AG04450 (cell line): ENCODE measurements at places on chromosomes 5 and 9.
A peak's percentile ranks its signal among the peaks of the same experiment; 100 is the strongest.

DNA sequence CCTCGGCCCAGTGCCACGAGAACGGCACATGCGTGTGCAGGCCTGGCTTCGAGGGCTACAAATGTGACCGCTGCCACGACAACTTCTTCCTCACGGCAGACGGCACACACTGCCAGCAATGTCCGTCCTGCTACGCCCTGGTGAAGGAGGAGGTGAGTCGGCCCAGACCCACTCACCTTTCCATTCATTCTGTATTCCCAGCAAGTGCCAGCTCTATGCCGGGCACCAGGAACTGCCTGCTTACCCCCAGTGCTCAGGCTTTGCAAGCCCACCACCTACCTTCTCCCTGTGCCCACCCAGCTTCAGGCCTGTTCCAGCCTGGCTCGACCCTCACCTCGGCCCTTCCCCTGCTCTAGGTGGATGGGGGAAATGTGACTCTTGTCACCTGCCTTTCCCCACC is 26.6 kb upstream of the AIF1L start:
- no peak for DNase-seq

- no peak for DNase-seq
These were observed 183.0 kb upstream of the TRIM32 start for GRCh38 chr9:116504081-116504480.

DNA sequence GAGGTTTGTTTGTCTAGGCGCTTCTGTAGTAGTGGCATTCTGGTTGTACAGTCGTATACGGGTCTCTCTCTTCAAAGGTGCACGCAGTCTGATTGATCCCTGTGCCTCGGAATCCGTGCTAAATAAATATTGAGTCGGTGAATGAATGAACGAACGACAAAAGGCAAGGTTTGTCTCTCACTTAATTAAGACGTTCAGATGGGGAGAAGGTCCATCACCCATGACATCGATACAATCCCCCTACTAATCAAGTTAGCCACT is 500 bp upstream of the CREBRF start:
- no peak for DNase-seq

DNA sequence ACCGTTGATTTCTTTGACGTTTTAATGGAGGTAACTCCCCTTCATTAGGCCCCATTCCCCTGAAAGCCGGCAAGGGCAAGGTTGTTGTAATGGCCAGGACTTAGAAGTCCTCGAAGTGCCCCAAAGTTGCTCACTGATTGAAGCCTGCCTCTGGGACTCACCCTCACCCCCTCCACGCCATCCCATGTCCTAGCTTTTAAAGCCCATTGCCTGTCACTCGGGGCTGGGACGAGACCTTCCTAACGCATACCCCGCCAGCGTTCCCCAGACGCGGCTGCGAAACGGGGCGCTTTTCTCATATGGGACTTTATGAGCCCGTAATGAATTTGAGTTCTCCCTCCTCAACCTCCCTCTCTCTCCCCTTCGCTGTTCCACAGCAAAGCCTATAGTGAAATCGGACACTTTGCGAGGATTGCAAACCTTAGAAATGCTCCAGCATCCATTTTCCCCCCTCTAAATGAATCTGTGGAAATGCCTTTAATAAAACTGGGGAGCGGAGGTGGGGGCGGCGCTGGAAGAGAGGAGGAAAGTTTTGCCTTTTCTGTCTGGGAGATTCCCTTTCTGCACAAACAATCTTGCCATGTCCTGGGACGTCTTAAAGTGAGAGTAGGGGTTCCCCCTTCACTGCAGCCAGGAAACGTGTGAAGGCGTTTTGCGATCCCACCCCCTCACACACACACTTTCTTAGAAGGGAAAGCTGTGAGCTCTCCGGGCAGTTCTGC is 1.5 kb downstream of the PAPPA start:
- DNase-seq = no peak

GRCh38 chr5:146626936-146627335 is 110.9 kb upstream of the GPR151 start:
- DNase-seq = no peak

DNA sequence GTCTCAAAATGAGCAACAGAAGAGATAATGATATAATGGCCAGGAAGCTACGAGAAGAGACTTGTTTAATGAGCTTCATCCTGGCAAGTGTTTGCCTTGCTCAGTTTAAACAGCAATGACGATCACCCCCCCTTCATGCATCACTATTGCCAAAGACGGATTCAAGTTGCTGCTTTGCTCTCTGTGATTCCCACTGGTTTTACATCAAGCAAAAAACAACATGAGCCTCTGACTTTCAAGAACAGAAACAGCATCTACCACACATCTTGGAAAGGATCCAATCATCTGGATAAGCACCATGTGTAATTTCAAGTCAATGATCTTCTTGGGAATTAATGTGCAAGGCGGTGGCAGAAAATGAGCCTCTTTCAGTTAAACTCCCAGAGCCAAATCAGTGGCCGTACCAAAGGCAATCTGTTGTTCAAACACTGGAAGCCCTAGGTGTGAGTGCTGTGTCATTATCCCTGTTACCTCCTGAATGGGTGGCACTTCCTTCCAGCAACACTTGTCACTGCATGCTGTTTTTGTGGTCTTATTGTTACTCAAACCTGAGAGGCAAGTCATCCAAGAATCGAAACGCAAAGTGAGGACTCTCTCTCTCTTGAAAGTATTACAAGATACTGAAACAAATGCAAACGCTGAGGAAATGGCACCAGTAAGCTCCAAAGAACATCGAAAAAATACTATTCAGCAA is 72.8 kb downstream of the MED27 start:
- no peak for DNase-seq

- no peak for DNase-seq
These were observed 86.0 kb downstream of the PRDM6 start for GRCh38 chr5:123174916-123175481.

DNA sequence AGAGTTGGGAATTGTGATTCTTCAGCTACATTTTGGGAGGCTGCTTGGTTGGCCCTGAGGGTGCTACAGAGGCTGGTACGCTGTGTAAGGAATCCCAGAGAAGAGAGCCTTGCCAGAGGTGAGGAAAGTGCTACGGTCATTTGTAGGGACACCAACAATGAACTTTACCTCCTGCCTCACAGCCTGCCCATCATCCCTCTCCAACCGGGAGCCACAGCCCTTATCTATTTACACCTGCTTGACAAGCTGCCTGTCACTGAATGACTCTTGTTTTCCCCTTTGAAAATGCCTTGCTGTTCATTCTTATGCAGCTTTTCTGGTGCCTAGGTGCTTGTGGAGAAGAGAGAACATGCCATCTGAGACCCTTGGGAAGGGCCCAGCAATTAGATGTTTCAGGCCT is 110.8 kb downstream of the PCSK1 start:
- DNase-seq = no peak

DNA sequence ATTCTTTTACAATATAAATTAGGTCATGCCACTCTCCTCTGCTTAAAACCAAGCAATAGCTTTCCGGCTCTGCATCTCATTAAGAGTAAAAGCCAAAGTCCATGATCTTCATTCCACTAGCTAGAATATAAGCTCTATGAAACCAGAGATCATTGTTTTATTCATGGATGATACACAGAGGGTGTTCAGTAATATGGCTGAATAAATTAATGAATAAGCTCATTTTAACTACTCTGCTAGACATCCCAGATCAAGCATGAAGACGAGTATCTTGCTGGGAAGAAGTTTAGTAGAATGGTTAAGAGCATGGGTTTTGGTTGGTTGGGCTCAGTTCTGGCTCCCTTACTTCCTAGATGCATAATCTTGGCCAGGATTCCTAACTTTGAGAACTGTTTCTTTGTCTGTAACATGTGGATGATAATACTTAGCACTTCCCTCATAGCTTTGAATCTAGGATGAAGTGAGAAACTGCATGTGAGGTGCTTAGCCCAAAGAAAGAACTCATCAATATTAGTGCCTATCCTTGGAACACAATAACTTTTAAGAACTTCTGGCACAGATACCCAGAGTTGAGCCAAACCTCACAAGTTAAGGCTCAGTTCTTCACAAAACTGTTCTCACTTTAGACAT is 106.8 kb downstream of the MSX2 start:
- no peak for DNase-seq

- DNase-seq = no peak
These were observed 25.9 kb upstream of the IDNK start for GRCh38 chr9:83596899-83597504.

DNA sequence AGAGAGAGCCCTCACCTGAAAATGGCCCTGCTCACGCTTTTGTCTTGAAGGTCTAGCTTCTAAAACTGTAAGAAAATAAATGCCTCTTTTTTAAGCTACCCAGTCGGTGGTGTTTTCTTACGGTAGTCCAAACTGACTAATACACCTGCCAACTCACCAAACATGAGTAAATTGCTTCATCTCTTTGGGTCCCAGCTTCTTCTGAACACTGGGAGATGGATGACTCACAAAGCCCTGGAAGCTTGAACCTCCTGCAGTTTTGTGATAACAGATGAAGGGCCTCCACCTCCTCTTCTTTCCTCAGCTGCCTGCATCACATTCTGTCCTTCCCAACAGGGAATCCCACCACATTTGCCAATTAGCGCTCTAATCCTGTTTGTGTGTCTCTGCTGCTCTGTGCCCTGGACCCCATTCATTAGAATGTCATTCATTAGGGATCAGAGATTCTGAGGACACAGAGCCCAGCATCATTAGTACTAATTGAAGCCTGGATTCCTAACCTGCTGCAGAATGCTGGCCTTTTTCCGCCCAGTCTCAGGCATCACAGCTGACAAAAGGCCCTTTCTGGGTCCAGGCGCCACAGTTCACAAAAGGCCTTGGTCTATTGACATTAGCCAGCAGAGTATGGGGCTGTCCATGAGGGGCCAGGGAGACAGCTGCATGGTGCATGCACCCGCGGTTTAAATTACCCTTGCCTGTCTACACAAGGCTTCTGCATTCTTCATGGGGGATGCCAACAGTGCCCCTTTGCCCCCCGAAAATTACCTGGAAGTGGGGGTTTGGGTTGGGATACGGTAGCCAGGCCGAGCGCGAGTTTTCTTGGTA is 349.3 kb downstream of the SEMA5A start:
- DNase-seq = peak; percentile 42

- DNase-seq = no peak
These were observed 8.8 kb downstream of the LCN12 start for GRCh38 chr9:136960938-136961275.

DNA sequence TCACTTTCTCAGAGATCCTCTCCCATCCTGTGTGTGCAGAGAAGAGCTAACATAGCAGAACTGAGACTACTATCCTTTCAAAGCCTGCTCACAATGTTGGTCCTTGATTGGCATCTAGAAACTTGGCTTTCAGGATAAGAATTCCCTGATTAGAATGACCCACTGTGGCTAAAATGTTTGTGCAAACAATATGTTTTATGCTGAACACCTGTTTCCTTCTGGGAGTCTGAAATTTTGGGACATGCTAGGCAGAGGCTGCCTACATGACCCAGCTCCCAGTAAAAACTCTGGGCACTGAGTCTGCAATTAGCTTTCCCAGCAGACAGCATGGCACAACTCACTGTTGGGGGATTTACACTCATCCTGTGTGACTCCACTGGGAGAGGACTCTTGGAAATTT is 78.9 kb downstream of the CFAP95 start:
- no peak for DNase-seq

GRCh38 chr5:142615948-142616347 is 69.9 kb downstream of the FGF1 start:
- no peak for DNase-seq

GRCh38 chr9:75891277-75891741 is 836 bp downstream of the PCSK5 start:
- DNase-seq = peak; percentile 0

- DNase-seq = no peak
These were observed 27.2 kb downstream of the NDUFAF2 start for GRCh38 chr5:60972231-60972630.

DNA sequence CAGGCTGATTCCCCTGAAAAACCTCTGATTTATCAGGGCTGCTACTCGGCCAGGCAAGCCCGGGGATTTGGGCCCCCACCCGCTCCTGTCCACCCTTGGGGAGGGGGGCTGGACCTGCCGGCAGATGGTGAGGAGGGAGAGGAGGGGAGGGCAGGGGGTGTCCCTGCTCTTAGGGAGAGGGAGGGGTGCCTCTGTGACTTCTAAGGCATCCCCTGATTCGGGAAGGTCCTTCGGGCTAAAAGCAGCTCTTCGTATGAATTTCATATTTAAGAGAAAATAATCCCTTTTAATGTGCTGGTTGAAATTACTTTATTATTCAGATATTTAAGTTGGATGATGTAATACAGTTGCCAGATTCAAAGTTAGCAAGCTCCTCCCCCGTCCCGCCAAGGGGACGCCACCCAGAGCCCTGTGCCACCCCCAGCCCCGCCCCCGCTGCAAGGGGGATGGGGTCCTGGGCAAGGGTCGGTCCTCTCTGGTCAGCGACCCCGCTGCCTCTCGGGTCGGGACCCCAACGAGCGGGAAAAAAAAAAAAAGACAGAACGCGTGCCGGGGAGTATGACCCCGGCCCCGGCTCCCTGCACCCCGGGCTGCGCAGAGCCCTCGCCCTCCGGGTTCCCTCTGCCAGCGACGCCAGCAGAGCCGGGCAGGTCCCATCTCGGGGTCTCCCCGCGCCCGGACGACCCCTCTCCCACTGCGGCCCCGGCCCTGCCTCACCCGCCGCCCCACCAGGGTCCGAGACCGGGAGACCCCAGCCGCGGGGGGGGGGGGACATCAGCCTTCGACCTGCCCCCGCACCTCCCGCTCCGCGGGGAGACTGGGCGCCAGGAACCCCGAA is 12.4 kb downstream of the LHX3 start:
- no peak for DNase-seq

DNA sequence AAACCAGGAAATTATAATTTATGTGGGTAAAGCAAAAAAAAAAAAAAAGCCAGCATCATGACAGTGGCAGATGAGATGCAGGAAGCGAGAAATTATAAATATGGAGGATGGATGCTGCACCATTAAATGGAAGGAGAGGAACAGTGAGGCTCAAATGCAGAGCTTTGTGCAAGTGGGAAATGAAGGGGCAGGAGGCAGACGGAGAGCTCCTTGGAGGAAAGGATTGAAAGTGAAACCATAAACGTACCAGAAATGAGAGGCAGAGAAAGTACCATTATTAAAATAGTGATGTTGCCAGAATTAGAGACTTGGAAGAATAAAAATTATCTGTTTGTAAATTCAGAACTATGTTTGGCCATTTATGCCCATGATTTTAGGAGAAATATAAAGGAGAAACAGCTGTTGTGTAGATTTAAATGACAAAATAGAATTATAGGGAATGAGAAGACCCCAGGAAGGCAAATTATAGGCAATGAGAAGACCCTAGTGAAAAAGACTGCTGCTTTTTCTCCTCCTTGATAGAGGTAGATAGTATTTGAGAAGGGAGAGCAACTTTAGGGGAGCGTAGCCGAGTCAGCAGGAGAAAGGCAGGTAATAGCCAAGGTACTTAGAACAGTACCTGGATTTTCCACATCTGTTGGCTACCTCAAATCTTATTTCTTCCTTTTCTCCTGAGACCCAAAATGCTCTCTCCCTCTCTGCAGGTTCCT is 341.0 kb upstream of the CD180 start:
- no peak for DNase-seq

DNA sequence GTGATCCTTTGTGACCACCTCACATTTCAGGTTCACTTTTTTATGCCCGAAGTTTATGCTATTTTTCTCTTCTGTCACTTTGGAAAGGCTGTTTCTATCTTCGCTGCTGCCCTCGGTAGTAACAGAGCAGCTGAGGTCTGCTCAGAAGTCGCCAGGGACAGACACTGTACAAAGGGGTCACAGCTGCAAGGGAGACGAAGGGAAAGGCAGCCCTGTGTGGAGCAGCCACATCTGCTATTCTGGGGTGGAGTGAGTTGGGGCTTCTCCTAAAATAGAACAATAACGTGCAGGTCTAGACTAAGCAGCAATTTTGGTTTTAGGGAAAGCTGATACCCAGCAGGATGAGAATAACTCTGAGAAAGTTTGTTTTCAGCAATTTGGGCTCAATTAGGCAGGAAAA is 72.5 kb downstream of the ACTL7B start:
- DNase-seq = no peak

- DNase-seq = no peak
These were observed 39.6 kb downstream of the PCDHGC5 start for GRCh38 chr5:141528291-141528984.
